ENCODE measurements at places on chromosomes 16 and 17. TPM values are rescaled to one million over a fixed set of nuclear protein-coding genes. Genes with fewer than 3 reads are reported as not detected.

Gene MPHOSPH6
- 66.9 TPM for total RNA-seq

Gene GPT2
- 34.2 TPM for total RNA-seq

Gene SMIM5
- not detected for total RNA-seq

Gene SLC6A2
- not detected for total RNA-seq

Gene LLGL2
- total RNA-seq = 37.8 TPM

Gene PSMC3IP
- total RNA-seq = 6.2 TPM

Gene ZFP3
- not detected for total RNA-seq

Gene NKIRAS2
- 65.5 TPM for total RNA-seq

Gene ADAP2
- total RNA-seq = 3.7 TPM

Gene KRTAP9-4
- total RNA-seq = not detected

Gene KRTAP9-8
- not detected for total RNA-seq

Gene REXO5
- total RNA-seq = 9.8 TPM

Gene TBC1D3D
- not detected for total RNA-seq

Gene GSDMA
- not detected for total RNA-seq

Gene DNAH2
- not detected for total RNA-seq

Gene CALB2
- total RNA-seq = not detected

Gene RNF43
- not detected for total RNA-seq

Gene NLGN2
- total RNA-seq = 5.5 TPM

Gene C16orf89
- total RNA-seq = not detected

Gene PTGES3L
- not detected for total RNA-seq

Gene MYH2
- total RNA-seq = not detected

Gene PLSCR3
- 8.3 TPM for total RNA-seq
